CD4-positive, alpha-beta T cell treated with Interleukin-6 at 100 ng/mL for 8 hours (primary cell): ENCODE measurements at places on chromosomes 11 and 22.
A peak's percentile ranks its signal among the peaks of the same experiment; 100 is the strongest.

- DNase-seq: no peak
These were observed 43.2 kb upstream of the FADD start for GRCh38 chr11:70159627-70160570.

GRCh38 chr22:37740455-37741311 is 43.8 kb downstream of the TRIOBP start:
- DNase-seq: no peak

GRCh38 chr11:16800382-16800781 is 61.9 kb downstream of the C11orf58 start:
- no peak for DNase-seq

- DNase-seq: no peak
These were observed 23.0 kb downstream of the SCN4B start for GRCh38 chr11:118129471-118130172.

- DNase-seq: no peak
These were observed 10.8 kb downstream of the MMP3 start for GRCh38 chr11:102832612-102833011.

GRCh38 chr22:31866918-31867317 is 77.4 kb upstream of the YWHAH start:
- no peak for DNase-seq

GRCh38 chr11:119356349-119357031 is 10.0 kb upstream of the MFRP start:
- DNase-seq: peak; percentile 61

GRCh38 chr22:38755155-38755910 is 465 bp downstream of the SUN2 start:
- peak; percentile 38 for DNase-seq

DNA sequence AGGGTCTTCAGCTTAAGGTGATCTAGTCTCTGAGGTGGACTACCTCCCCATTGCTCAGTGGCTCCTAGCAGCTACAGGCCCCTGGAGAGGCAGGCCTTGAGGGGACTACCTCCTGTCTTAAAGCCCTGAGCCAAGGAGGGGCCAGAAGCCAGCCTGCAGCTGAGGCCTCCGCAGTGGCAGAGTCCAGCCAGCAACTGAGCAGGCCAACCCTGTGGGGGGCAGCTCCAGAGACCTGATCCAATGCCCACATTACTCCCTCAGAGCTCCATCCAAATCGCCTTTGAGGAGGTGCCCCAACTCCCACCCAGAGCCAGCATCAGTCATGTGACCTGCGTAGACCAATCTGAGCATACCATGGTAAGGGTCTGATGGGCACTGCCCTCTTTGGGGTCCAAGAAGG is 2.7 kb downstream of the C2CD2L start:
- no peak for DNase-seq

- DNase-seq: no peak
These were observed 123.9 kb downstream of the MPPED1 start for GRCh38 chr22:43535741-43536140.

- peak; percentile 13 for DNase-seq
These were observed 725 bp downstream of the KDM2A start for GRCh38 chr11:67119585-67120391.

DNA sequence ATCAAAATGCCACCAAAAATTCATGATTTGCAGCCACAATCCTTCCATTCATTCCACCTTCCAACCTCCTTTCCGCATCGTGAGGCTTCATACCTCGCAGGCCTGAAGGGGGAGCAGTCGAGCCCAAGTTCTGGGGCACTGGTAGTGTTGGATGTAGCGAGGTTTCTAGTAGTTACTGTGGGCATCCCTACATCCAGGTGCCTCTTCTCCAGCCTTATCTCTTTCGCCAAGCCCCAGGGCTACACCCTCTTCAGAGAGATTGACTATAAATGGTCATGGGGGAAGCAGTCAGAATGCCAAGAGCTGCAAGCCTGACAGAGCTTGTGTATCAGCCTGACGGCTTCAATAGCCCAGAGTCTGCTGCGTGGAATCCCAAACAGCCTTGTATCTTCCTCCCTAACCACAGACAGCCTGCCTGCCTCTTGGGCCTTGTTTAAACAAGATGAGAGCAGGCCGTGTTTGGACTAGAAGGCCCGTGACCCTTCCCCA is 28.9 kb downstream of the CLMP start:
- DNase-seq: no peak

GRCh38 chr22:38135133-38135706 is 24.7 kb upstream of the BAIAP2L2 start:
- DNase-seq: no peak
